Activated CD8-positive, alpha-beta memory T cell treated with anti-CD3 and anti-CD28 coated beads, Interleukin-2, amount 50 U/mL, for 4 hours (primary cell): ENCODE measurements at places on chromosomes 4 and X.

- no peak for DNase-seq
Observed at GRCh38 chrX:57952320-57952678, 42.0 kb upstream of the ZXDA start.

- DNase-seq, result no peak
Observed at GRCh38 chr4:109820563-109820962, 5.0 kb downstream of the GAR1 start.

DNA sequence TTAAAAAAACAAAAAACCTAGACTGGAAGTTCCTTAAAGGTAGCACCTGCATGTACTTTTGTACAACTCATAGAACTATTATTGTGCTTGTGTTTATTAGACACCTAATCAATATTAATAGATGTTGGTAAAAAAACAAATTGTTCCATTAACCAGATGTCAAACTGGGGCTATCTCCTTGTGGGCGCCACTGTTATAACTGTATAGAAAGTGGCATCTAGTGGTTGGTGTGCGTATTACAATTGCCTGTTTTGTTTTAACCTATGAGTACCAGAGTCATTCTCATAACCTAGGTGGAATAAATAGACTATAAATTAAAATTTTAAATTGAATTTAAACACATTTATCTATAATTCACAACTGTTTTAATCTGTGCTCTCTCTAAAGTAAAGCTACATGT, 97.4 kb downstream of the COL4A5 start:
- DNase-seq, result no peak

DNA sequence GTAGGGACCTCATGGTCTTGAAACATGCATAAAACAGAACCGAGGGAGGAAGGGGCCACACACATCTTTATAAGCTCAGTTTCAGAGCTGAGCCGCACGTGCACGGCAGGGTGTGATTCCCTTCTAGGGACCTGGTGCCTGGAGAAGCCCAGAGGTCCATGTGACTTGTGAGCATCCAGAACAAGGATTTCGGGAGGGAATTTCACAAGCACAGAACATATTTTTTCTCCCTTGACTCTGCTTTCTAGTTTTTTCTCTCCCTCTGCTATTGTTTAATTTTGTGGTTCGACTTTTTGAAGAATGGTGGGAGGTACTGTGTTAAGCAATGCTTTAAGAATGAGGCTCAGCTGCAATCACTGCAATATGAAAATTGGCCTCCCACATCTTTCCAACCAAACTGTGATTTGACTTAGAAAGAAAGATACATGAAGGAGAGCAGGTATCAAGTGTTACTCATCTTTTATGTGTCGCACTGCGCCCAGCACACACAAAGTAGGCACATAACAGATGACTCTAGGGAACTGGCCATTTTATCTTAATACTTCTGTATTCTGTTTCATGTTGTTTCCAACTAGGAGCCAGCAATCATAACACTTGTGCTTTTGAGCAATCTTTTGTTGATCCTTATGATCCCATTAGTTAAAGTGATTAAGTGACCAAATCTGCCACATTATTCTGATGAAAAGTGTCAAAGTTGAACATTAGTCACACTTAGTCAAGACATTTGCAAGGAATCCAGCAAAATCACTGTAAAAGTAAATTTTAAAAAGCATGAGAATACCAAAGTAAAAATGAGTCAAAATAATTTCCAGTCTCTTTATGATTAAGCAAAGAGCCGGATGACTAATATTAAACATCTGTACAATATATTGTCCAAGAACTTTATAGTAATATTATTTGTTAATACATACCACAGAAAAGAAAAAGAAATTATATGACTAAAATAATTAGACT, 86.4 kb downstream of the SHISA3 start:
- no peak for DNase-seq

DNA sequence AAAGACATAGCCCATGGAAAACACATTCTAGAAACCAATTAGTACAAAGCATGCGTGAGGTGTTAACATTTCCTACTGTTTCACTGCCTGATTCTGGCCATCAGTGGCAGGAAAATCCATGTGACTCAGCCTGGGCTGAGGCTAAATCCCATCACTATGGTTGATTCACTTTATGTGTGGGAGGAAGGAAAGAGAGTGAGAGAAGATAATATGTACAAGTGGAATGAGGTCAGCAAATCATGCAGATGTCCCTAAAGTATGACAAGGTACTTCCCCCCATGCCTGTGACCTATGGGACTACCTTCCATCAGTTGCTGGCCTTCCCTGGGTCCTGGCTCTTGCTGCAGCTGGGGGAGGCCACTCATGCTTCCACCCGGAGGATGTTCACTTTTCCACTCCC, 64.2 kb upstream of the MAP3K15 start:
- DNase-seq, result no peak

GRCh38 chr4:173713026-173713425, 183.0 kb upstream of the HAND2 start:
- no peak for DNase-seq

- DNase-seq, result peak; percentile 35
Observed at GRCh38 chrX:40646489-40647306, 663 bp downstream of the CXorf38 start.

- DNase-seq, result no peak
Observed at GRCh38 chrX:152912106-152912505, 14.2 kb downstream of the ZNF185 start.

DNA sequence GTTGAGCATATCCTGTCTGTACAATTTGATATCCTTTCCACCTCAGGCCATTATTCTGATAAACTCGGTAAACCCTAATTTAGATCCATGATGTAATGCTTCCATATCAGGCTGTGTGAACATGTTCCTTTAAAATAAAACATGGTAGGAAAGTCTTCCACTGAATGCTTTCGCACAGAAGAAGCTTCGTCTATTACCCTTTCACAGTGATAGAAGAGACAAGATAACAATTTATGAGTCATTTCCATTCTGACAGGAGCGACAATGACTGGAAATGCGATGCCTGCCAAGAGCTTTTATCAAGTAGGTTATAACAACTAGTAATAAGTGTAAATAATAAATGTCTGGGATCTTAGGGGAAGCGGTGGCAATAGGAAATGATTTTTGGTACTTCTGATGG, 98.8 kb downstream of the TTC29 start:
- no peak for DNase-seq

DNA sequence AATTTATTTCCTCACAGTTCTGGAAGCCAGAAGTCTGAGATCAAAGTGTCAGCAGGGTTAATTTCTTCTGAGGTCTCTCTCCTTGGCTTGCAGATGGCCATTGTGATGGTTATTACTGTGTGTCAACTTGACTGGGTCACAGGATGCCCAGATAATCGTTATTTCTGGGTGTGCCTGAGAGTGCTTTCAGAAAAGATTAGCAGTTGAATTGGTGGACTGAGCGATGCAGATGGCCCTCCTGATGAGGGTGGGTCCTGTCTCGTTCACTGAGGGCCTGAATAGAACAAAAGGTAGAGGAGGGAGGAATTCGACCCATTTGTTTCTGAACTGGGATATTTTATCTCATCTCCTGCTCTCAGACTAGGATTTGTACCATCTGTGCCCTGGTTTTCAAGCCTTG, 15.7 kb downstream of the SMIM43 start:
- DNase-seq, result no peak

DNA sequence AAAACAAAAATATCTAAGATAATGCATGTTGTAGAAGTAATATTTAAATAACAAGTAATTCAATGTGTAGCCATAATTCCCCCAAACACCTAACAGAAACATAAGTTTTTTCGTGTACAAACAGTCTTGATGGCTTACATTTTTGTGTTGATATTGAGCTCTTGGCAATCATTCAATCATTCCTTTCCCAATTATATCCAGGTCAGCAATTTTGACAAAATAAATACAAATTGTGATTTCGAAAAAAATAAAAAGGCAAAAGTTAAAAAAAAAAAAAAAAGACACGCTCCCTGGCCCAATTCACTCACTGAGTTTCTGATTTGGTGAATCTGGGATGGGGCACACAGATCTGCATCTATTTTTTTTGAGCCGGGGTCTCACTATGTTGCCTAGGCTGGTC, 187.6 kb upstream of the GPC4 start:
- DNase-seq, result no peak

DNA sequence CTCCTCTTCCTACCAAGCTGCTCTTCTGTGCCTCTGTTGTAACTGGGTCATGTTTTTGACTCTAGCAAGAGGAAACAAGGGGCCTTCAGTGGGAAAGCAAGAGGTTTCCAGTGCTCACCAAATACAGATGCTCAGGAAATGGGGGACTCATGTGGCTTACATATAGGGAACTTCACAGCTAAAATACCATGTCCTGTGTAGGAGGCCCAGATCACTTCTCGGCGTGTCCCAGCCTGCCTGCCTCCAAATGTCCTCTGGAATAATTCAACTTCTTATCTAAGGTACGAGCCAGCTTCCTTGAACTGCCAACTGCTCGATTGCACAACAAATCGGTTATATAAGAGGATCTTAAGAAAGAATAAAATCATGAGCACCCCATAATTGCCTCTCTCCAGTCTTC, 161.3 kb downstream of the KIT start:
- DNase-seq, result no peak

DNA sequence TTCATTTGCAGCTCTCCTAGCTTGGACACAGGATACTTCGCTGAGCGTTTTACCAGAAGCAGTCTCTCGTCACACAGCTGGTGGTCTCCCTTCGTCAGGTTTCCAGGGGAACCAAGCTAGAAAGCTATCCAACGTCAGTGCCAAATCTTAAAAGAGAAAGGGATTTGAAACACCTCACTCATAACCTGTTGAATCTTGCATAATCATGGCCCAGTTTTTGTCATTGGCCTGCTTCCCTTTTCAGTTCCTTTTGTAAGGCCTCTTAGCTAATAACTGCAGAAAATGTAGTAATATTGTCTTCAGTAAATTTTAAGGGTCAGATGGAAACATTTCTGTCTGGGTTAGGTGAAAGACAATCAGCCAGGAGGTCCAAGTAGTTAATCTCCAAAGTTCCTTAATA, 22.0 kb downstream of the RAB39B start:
- no peak for DNase-seq

DNA sequence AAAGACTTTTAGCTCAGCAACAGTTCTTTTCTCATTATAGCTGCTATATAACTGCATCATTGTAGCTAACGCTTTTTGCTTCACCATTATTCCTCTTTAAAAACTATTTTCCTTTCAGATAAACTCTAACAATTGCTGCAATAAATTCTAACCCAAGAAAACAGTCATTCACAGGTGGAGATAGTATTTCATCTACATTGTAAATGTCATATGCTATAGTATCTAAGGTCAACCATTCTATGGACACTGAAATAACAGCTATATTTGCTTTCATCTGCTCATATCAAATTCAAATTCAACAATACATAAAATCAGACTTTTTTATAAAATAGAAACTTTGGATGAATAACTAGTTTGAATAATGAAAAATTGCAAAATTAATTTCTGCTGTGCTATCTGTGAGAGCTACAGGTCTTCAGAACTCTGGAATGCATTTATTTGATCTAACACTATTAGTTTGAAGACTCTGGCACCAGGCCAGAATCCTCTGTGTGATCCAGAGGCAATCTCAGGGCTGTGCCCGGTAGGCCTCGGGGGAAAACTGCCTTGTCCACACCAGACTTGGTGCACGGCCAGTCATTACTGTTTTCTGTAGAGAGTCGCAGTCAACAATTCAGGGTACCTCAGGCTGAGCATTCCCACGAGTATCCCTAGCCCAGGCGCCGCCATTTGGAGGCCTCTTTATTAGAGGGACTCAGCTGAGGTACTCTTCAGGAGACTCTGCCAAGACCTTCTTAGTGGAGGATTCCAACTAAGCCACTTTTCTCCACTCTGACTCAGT, 332.4 kb downstream of the SLC7A11 start:
- DNase-seq, result no peak

DNA sequence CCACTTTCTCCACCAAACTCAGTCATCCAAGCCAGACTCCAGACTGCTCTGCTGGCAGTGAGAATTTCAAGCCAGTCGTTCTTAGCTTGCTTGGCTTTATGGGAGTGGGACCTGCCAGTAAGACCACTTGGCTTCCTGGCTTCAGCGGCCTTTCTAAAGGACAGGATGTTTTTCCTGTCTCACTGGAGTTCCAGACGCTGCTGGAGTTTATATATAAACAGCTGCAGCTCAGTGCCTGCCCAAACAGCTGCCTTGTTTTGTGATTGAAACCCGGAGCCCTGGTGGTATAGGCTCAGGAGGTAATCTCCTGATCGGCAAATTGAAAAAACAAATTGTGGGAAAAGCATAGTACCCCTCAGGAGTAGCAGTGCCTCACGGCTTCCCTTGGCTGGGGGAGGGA, 1165.8 kb upstream of the ADGRL3 start:
- DNase-seq, result no peak

DNA sequence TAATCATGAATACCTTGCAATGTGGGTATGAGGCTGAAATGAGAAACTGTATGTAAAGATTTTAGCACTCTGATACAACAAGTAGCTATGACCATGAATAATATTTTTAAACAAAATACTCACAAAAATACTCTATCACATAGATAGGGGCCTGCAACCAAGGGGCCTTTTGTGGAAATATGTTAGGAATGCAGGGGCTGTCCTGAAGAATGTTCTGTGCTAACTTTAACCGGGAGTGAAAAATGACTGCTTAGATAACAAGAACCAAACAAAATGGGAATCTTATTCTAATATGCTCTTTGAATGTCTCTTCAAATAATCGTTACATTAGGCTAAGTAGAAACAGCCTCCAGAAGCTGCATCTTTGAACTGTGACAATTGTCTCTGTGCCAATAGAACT, 37.9 kb upstream of the GYPA start:
- no peak for DNase-seq

- no peak for DNase-seq
Observed at GRCh38 chrX:41722816-41723618, 964 bp upstream of the GPR82 start.

DNA sequence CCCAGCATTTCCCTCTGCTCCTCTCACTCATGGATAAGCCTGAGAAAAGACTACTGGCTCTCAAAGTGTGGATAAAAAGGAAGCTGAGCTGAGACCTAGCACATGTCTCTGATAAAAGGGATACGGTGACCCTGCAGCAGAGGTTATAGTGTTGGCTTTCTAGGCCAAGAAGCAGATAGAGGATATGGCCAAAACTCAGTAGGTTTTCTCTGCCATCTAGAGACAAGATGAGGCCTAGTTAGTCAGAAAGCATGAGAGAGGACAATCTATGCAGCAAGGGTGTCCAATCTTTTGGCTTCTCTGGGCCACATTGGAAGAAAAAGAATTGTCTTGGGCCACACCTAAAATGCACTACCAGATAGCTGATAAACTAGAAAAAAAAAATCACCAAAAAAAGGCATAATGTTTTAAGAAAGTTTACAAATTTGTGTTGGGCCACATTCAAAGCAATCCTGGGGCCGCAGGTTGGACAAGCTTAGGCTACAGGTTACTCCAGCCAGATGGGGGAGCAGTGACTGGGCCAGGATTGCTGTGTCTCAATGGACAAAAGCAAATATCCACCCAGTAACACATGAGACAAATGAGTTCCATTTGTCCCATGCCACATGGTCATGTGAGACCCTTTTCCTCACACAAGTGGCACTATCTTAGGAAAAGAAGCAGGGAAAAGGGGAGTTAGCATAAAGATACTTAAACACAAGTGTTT, 411.4 kb downstream of the INPP4B start:
- DNase-seq, result no peak

- no peak for DNase-seq
Observed at GRCh38 chr4:80465238-80465637, 129.7 kb downstream of the CFAP299 start.

GRCh38 chrX:41332408-41333002, 1.5 kb upstream of the DDX3X start:
- DNase-seq, result no peak

GRCh38 chrX:45758319-45758718, 557.6 kb upstream of the DIPK2B start:
- peak; percentile 34 for DNase-seq

- no peak for DNase-seq
Observed at GRCh38 chr4:93267747-93268146, 560.8 kb upstream of the ATOH1 start.
